PC-9 (cell line): ENCODE measurements at places on chromosomes 2 and 18. TPM values are rescaled to one million over a fixed set of nuclear protein-coding genes. Genes with fewer than 3 reads are reported as not detected.

The SERPINB13 gene
- not detected in 2 replicates for total RNA-seq

The SERPINB4 gene
- total RNA-seq, result not detected in 2 replicates

The CERS6 gene
- total RNA-seq, result 7.5 and 8.3 TPM in 2 replicates

The TXNDC2 gene
- total RNA-seq, result 0.11 TPM in 1 of 2 replicates, not detected in the other

The FEV gene
- total RNA-seq, result not detected in 2 replicates

The GTF2A1L gene
- total RNA-seq, result not detected in 2 replicates

The ACMSD gene
- not detected in 2 replicates for total RNA-seq

The C2orf81 gene
- 9.8 and 12.0 TPM in 2 replicates for total RNA-seq

The PRSS56 gene
- not detected in 2 replicates for total RNA-seq

The IL1R1 gene
- total RNA-seq, result 5.0 and 6.5 TPM in 2 replicates

The PID1 gene
- total RNA-seq, result not detected in 2 replicates

The ST6GAL2 gene
- total RNA-seq, result not detected in 2 replicates

The IL36A gene
- total RNA-seq, result not detected in 2 replicates

The SLC8A1 gene
- 6.5 and 13.5 TPM in 2 replicates for total RNA-seq

The ANKRD62 gene
- 0.20 TPM in 1 of 2 replicates, not detected in the other for total RNA-seq

The SMPD4 gene
- 77.9 and 84.1 TPM in 2 replicates for total RNA-seq

The C1QL2 gene
- total RNA-seq, result not detected in 2 replicates

The GNAL gene
- 0.98 and 3.3 TPM in 2 replicates for total RNA-seq

The EVA1A gene
- 10.8 and 18.2 TPM in 2 replicates for total RNA-seq

The ECEL1 gene
- total RNA-seq, result not detected in 2 replicates

The KCTD1 gene
- 20.5 and 20.7 TPM in 2 replicates for total RNA-seq

The LRRTM4 gene
- total RNA-seq, result 1.3 and 2.2 TPM in 2 replicates

The MFSD2B gene
- total RNA-seq, result 0.78 and 1.1 TPM in 2 replicates

The C2orf66 gene
- total RNA-seq, result 0.22 TPM in 1 of 2 replicates, not detected in the other
